ENCODE measurements at places on chromosomes 13 and 19. TPM values are rescaled to one million over a fixed set of nuclear protein-coding genes. Genes with fewer than 3 reads are reported as not detected.

- DNase-seq = no peak
These were observed 107.6 kb downstream of the PIBF1 start for GRCh38 chr13:72889495-72889894.

DNA sequence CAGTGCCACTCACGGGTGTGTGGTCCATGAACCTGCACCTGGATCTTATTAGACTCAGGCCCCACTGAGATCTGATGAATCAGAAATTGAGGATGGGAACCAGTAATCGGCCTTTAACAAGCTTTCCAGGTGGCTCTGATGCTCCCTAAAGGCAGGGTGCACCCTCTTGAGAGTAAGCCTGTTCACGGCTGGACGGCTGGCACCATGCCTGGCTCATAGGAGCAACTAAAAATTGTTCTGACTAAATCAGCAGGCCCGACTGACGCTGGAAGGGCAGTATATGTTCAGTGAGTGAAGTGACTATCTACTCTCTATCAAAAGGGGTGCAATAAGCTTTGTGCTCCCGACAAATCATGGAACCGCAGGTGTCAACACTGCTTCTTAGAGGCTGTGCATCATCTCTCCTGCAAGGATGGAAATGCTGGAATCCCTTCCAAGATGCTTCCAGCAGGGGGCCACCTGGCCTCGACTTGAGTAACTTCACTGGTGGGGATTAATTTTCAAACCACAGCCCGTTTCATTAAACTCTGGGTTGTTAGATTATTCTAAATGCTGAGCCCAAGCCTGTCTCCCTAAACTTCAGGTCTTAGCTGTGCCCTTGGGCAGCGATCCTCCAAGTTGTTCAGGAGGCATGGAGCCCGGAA, 28.4 kb downstream of the TMTC4 start:
- no peak for DNase-seq

DNA sequence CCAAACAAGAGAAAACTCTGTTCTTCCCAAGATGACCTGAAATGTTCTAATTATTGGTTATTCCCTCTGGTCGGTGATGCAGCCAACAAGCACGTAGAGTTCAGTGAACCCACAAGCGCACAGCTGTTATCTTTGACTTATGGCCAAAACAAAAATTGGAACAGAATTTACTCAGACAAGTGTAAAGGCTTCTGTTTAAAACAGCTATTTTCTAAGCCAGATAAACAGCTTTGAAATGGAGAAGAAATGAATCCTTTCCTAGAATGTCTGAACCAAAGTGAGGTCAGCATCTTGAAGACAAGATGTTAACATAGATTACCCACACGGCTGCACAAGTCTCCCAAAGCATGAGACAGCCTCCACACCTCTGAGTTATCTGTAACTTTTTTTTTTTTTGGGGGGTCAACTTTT, 669.2 kb downstream of the DIAPH3 start:
- DNase-seq = no peak

The TBXA2R gene
- 0.33 TPM for total RNA-seq

The GJB6 gene
- total RNA-seq = not detected

Data from breast epithelium (tissue), 4 donors.